Prostate gland (tissue), 2 donors: ENCODE measurements at places on chromosomes 6 and 20.
A peak's percentile ranks its signal among the peaks of the same experiment; 100 is the strongest.

GRCh38 chr6:79466207-79466834 is 70.9 kb downstream of the LCA5 start:
- DNase-seq, result no peak

DNA sequence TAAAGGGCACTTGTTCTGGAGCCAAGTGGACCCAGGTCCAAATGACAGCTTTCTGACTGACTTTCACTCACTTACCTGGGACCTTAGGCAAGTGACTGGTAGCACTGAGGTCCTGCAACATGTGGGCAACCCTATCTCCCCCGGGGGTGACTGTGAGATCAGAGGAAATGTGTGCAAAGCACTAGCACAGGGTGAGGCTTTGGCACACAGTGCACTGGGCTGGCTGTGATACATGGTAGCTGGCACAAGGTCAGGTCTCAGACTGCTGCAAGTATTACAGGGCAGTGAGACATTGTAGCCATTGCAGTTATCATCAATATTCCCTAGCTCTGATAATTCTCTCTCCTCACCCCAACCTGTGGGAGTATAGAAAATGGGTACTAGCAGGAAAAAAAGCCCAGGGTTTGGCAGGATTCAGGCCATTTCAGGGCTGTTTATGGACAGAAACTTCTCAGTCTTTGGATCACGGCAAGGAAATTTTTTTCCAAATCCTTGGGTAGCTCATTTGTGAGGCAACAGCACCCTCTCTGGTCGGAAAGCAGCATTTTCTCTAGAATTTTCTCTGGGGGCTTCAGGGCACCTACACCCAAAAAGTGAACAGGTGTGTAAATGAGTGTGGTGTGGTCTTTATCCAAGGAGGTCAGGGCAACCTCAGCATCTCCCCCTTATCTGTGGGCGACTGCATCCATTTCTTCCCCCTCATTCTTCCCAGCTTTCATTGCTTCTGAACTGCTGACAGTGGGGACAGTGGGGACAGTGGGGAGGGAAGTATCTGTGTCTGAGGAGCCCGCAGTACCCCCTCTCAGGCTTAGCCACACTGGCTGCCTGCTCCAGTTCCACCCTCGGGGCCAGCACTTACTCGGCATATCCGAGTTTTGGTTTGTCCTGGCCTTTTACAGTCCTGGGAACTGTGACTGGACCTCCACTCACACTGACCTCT is 148.7 kb upstream of the PHACTR3 start:
- DNase-seq, result peak; percentile 48

- DNase-seq, result peak; percentile 40
Measured at GRCh38 chr6:41723530-41724227, 11.7 kb downstream of the TFEB start.

GRCh38 chr20:59667131-59667530 is 62.8 kb downstream of the PHACTR3 start:
- DNase-seq, result no peak

DNA sequence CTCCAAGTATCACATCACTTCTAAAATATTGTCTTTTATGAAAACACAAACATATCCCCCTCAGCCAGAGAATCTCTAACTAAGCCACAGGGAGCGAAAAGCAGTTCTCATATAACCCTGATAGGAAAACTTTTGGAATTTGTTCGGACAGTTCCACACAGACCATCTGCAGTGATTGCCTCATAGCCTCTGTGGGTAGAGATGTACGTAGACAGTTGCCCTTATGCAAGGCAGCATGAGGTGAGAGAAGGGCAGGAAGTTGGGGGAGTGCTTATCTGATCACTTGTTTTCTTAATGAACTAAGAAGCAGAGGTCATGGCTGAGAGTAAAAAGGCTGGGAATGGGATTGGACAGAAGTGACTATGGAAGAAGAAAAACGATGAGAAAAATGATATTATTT is 39.6 kb downstream of the SLC23A2 start:
- DNase-seq, result no peak
